Activated CD4-positive, alpha-beta T cell treated with anti-CD3 and anti-CD28 coated beads for 24 hours (primary cell): ENCODE measurements at places on chromosomes 1 and 21.

GRCh38 chr1:206105464-206105995 lies 11.7 kb downstream of the AVPR1B start:
- DNase-seq: no peak

GRCh38 chr21:42238185-42238934 lies 19.4 kb downstream of the ABCG1 start:
- DNase-seq: no peak

GRCh38 chr1:14955976-14956375 lies 197.6 kb upstream of the TMEM51 start:
- no peak for DNase-seq

DNA sequence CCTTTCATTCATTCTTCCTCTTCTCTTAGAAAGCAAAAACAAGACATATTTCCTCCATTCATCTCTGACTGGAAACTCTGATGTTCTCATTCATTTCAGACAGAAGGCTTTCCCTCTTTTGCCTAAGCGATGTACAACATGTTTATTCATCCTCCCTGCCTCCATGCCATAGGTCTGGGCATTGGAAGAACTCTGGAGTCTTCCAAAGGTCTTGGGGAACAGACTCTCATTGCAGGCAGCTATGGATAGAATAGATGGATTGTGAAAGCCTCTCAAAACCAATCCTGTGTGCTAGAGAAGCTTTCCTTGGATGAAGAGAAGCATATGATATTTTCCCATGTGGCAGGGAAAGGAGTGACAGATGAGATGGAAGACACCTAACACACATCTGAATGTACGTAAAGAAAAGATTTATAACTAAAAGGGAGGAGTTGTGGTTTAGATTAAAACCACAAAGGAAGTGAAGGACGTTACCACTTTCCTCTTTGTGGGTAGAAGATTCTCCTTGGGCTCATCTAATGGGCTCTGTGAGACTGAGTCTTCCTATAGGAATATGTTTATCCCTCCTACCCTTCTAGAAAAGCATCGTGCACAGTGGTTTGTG lies 38.7 kb downstream of the BCL9 start:
- DNase-seq: no peak

DNA sequence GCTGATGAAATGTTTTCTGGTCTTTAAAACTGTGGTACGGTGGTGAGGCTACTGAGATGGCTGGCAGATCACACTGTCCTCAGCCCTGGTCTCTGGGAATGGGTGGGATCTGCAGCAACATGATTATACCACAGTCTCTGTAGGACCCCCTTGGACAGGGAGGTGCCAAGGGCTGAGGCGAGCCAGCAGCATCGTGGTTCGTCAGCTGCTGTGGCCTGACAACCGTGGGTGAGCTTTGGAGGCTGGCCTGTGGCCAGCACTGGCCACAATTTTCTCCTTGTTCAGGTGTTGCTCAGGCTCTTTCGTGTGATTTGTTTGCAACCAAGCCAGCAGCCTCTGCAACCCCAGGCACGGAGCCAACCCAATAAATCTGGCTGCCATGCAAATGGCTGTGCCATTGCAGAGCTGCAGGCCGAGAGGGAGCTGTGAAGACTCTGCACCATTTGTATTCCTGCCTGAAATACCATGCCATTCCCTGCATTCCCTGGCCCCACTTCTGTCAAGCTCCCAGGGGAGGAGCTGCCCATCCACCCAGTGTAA lies 70.9 kb downstream of the PCP4 start:
- DNase-seq: no peak

DNA sequence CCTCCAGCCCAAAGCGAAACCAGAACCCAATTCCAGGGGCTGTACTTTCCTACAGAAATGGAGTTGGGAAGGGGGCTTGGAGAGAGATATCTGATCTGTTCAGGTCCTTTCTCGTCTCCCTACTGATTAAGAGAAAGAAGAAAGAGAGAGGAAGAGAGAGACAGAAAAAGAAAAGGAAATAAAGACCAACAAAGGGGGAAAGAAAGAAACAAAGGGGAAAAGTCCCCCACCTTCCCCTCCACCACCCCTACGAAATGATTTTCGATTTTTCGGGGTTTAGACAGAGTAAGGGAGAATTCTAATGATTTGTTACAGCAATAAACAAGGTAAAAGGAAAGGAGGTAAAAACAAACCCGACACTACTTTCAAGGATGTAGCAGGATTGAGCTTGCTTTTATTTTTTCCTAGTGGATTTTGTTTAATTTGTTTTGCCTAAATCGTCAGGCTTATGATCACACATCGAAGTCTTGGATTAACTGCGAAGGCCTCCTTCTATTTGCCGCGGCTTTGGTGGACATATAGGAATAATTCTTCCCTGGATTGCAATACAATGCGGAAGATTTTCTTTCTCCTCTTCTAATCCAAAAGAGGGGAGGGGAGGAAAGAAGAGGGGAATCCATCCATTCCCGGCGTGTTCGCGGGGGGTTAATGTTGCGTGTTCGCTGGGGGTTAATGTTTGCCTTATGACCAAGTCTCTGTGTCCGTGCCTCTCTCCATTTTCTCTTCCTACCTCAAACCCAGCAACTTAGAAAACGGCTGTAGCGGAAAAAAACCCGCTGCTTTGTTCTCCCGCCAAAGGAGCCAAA lies 1.9 kb downstream of the TAL1 start:
- no peak for DNase-seq

DNA sequence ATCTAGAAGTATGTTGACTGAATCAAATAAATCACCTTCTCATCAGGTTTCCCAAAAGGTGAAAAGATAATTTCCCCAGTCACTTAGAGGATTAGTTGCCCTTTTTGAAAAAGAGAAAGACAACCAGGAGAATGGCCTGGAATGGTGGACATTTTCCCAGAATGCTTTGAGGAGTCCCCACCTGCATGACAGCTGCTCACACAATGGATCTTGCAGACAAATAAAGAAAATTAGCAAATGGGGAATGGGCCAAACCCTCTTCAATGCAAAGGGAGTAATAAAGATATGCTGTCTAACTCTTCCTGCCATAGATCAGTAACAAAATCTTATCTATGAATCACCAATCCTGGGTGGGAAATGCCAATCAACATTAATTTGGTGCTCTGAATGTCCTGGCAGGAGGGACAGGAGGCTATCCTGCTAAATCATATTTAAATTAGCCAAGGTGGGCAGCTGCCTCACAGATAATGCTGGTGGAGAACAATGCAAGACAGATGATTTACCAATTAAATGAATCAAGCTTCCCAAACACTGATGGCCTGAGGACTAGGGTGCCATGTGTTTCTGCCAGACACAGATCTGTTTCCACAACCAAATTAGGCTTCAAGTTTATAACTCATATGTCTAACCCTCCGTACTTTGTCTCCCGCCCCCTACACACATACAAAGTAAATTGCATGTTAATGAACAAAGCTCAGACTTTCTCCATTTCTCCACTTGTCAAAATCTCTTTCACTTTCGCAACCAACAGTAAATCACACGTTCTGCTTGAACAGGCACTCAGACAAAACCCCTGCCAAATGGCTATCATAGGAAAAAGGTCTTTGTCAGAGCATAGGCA lies 488.0 kb upstream of the PLXNA2 start:
- no peak for DNase-seq

- no peak for DNase-seq
Measured at GRCh38 chr1:199866210-199866617, 161.3 kb upstream of the NR5A2 start.

GRCh38 chr1:161307230-161307768 lies 2.5 kb downstream of the MPZ start:
- no peak for DNase-seq
